ENCODE measurements at places on chromosomes 7 and 10.

DNA sequence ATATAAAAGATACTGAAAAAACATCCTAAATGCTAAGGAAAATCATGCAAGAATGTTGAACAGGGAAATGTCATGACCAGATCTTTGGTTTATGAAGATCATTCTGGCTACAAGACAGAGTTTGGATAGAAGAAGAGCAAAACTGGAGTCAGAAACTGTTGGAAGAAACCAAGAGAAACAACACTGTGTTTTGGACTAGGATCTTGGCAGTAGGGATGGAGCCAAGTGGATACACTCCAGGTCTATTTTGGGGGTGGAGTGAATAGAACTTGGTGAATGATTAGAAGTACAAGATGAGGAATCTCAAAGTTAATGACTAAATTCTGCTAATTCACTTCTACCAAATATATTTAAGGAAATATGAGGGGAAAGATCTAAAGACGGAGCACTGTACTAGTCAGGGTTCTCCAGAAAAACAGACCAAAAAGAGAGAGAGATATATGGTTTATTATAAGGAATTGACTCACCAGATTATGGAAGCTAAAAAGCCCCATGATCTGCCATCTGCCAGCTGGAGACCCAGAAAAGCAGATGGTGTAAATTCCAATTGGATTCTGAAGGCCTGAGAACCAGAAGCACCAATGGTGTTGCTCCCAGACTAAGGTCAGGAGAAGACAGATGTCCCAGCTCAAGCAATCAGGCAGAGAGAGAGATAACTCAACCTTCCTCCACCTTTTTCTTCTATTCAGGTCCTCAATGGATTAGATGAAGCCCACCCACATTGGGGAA lies 254.9 kb downstream of the TRIL start:
- DNase-seq = no peak

GRCh38 chr7:64951250-64951848 lies 39.5 kb downstream of the ZNF117 start:
- DNase-seq = peak; percentile 26

DNA sequence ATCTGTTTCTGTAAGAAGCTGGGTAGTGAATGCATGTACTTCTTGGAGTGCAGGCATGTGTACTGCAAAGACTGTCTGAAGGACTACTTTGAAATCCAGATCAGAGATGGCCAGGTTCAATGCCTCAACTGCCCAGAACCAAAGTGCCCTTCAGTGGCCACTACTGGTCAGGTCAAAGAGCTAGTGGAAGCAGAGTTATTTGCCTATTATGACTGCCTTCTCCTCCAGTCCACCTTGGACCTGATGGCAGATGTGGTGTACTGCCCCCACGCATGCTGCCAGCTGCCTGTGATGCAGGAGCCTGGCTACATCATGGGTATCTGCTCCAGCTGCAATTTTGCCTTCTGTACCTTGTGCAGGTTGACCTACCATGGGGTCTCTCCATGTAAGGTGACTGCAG lies 18.9 kb upstream of the TMEM140 start:
- no peak for DNase-seq

DNA sequence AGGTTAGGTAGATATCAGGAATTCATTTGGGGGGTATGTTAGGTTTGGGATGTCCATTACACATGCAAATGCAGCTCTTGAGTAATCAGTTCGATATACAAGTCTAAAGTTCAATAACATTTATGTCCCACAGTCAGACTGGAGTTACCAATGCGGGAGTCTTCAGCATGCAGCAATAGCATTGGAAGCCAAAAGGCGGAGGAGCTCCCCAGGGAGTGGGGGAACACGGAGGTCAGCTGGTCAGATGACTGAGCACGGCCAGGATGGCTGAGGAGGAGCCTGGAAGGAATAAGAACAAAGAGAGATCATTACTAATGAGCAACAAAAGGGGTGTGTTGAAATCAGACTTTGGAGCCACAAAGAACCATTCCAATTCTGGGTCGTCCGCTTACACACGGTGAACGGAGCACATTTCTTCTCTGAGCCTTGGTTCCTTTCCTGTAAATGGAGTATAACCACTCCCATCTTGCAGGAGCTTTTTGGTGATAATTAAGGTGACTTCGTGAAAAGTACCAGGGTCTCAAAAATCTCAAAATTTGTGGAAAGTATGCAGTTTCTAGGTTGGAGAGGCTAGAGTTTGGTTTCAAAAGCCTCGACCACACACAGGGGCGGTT lies 478 bp upstream of the ZNF22 start:
- peak; percentile 66 for DNase-seq

GRCh38 chr7:29017713-29018112 lies 59.6 kb upstream of the TRIL start:
- no peak for DNase-seq

GRCh38 chr7:27245124-27245797 lies 2.7 kb downstream of the EVX1 start:
- no peak for DNase-seq

GRCh38 chr10:53403688-53404087 lies 631.1 kb upstream of the MBL2 start:
- DNase-seq = peak; percentile 18

- peak; percentile 91 for DNase-seq
Observed at GRCh38 chr7:191981-192649, at the start of gene FAM20C. Gene FAM20C (plus strand): TSS chr7:192571. CDS start chr7:193200, 629 bp downstream.

DNA sequence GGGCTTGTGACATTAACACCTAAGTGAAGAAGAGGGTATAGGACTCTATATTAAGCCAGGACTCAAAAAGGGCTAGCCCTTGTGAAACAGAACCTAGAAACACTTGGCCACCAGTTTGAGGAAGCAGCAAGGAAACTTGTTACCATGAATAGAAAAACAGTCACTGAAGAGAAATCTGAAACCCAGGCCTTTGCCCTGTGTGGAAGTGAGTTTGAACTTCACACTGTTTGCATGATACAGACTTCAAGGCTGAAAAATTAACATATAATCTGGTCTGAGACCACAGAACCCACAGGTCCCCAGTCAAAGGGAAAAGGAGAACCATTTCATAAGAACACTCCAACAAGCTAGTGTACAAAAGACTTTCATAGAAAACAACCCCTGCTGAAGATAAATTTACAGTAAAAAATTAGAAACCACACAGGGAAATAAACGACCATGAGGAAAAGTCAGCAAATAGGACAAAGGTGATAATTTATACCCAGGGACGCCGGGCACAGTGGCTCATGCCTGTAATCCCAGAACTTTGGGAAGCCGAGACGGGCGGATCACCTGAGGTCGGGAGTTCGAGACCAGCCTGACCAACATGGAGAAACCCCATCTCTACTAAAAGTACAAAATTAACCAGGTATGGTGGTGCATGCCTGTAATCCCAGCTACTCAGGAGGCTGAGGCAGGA lies 76.1 kb downstream of the SKIDA1 start:
- no peak for DNase-seq

- no peak for DNase-seq
Observed at GRCh38 chr10:14125564-14125963, 205.2 kb downstream of the FRMD4A start.

DNA sequence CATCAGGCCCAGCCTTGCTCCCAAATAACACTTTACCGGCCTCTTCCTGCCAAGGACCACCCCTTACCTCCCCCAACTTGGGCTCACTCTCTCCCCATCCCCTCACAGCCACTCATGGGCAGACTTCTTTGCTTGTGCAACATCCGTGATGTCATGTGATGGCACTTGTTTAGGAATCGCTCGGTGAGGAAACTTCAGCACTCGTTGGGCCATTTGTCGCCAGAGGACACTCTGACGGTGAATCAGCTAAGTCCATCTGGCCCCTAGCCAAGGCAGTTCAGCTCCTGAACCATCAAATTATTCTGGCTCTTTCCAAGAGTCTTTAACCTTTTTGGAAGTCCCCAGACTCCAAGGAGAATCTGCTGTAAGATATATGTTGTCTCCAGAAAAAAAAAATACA lies 19.2 kb downstream of the BTBD16 start:
- DNase-seq = no peak

GRCh38 chr10:129334266-129334665 lies 132.8 kb upstream of the MGMT start:
- DNase-seq = no peak

DNA sequence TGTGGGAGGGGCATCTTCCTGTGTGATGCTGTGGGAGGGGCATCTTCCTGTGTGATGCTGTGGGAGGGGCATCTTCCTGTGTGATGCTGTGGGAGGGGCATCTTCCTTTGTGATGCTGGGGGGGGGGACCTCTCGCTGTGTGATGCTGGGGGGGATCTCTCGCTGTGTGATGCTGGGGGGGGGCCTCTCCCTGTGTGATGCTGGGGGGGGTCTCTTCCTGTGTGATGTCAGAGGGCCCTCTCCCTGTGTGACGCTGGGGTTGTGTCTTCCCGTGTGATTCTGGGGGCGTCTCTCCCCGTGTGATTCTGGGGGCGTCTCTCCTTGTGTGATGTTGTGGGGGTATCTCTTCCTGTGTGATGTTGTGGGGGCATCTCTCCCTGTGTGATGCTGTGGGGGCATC lies 27.9 kb upstream of the DPYSL4 start:
- no peak for DNase-seq

DNA sequence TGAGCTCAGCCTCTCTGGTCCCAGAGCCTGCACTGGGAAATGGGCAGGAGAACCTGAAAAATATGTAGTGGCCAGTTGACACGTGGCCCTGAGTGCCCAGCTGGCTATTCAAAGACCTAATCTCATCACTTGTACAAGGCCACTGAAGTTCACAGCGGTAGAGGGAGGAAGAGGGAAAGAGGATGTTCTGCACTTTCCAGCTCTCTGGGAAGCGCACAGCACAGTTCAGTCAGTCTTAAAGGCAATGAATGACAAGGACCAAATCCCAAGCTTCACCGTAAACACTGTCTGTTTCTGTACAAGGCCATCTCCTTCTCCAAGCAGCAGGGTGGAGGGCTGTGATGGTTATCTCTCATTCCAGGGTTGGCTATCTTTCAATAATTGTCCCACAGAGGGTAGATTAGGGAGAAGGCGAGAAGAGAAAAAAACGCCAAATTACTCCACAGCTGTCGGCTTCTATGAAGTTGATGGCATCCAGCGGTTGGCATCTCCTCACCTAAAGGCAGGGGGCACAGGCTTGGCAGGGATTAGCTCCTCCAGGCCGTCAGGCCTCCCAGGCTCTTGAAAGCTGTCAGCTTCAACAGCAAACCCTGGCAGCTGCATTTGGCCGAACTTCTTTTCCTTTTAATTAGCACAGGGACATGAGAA lies 10.6 kb downstream of the SFMBT2 start:
- DNase-seq = no peak

DNA sequence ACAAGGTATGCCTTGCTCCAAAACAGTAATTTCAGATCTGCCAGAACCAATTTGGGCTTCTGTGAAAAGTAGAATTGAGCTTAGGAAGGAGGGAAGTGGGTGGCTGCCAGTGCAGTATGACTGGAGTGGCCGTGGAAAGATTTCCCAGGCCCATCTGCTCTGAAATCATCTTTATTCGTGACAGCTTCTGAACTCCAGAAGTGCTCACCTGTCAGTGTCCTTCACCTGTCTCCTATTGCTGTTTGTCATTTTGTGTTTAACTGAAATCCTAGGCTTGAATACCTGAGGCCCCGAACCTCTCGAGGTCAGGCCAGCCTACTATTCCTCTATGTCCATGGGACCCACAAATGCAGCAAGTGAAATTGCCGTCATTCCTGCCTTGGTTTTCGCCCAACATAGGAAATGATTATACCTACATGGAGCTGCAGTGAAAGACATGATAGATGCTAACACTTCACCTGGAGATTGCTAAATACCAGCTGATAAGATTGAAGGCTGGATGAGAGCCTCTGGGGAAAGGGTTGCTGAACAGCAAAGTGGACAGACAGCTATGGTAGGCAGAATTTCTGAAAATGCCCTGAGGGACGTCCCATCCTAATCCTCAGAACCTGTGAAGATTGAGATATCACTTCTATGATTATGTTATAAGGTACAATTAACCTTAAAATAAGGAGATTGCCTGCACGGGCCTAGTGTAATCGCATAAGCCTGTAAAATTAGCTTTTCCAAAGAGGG lies 82.1 kb downstream of the C1GALT1 start:
- no peak for DNase-seq

- no peak for DNase-seq
Observed at GRCh38 chr10:13412894-13413293, 64.8 kb upstream of the SEPHS1 start.

GRCh38 chr7:5892498-5892897 lies 6.0 kb upstream of the CCZ1 start:
- no peak for DNase-seq

All from hindlimb muscle (tissue), 1 donor.